T1000 (cell line): ENCODE measurements at places on chromosomes 3 and 15.

GRCh38 chr3:133130168-133130567, 92.0 kb downstream of the TMEM108 start:
- DNase-seq: no peak

GRCh38 chr15:56019060-56019793, 25.8 kb upstream of the NEDD4 start:
- peak; percentile 35 for DNase-seq

GRCh38 chr3:150806185-150806835, 43.3 kb upstream of the SIAH2 start:
- DNase-seq: no peak

- peak; percentile 31 for DNase-seq
Measured at GRCh38 chr3:52005571-52005986, 9.9 kb upstream of the RPL29 start.

DNA sequence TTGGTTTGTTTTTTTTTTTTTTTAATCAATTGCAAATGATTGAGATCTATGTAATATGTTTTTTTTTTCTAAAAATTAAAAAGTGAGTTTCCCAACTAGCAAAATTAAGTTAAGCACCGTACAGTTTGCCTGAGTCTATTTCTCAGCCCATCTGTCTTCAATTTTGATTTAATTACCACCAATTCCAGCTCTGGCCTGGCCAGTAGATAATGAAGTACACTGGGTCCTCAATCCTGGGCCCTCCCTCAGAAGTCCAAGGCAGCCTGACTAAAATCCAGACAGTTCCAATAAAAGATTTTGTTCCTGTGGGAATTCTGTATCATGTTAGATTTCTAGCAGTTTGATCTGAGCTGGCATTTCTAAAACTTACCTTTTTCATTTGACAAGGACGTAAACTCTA, 887.2 kb downstream of the NAALADL2 start:
- no peak for DNase-seq

- DNase-seq: no peak
Measured at GRCh38 chr3:102605153-102605552, 170.3 kb downstream of the ZPLD1 start.

DNA sequence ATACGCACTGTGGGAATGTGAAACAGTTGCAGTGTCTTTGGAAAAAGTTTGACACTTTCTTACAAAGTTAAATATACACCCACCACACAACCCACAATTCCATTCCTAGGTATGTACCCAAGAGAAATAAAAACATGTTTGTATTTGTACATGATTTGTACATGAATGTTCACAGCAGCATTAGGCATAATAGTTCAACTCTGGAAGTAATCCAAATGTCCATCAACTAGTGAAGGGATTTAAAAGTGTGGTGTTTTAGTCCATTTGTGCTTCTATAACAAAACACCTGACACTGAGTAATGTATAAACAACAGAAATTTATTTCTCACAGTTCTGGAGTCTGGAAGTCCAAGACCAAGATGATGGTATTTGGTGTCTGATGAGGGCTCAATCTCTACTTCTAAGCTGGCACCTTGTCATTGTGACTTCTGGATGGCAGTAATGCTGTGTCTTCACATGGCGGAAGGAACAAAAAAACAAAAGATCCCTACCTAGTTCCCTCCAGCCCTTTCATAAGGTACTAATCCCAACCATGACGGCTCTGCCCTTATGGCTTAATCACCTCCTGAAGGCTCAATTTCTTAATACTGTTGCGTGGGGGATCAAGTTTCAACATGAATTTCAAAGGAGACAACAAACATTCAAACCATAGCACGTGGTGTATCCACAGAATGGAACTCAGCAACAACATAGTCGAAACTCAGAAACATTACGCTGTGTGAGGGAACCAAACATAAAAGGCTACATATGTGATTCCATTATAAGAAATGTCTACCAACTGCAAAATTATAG, 120.5 kb downstream of the AQP9 start:
- DNase-seq: no peak

GRCh38 chr3:108086653-108087052, 4.2 kb downstream of the CD47 start:
- no peak for DNase-seq

GRCh38 chr3:23669541-23670255, 136.1 kb upstream of the UBE2E1 start:
- DNase-seq: no peak

DNA sequence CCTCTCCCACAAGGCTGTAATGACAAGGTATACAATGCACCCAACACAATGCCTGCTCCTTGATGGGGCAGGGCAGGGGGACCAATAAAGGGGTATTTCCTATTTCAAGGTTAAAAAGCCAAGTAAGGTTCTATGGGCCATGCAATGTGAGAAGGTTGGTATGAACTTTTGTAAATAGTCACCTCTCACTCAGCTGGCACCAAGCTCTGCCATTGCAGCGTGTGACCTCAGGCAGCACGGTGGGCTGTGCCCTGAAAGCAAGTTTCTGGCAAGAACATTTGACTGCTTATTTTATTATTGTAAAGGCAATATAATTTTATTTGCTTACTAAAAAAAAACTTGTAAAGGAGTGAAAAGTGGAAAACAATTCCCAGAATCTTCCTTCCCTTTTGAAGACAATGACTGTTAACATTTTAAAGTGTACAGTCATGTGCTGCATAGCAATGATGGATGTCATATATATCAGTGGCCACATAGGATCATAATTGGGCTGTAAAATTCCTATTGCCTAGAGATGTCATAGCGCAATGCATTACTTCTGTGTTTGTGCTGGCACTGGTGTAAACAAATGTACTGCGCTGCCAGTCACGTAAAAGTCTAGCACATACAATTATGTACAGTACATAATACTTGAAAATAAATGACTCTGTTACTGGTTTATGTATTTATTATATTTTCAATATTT, 167.3 kb upstream of the RORA start:
- DNase-seq: peak; percentile 2

DNA sequence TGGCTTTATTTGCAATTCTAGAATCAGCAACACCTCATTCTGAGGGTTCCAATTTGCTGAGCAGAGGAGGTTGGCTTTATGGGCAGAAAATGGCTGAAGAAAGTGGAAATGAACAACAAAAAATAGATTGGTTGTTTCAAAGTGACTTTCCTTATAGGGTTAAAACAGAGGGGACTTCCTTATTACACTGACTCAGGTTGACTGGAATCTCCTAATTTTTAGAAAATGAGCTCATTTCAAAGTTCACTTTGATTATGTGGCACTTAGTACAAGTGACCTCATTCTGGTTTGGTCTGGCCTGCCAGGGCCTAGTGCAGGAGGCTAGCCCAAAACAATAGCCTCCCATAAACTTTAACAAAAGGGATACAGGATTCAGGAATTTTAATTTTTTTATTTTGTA, 41.4 kb downstream of the NFKBIZ start:
- no peak for DNase-seq

- DNase-seq: no peak
Measured at GRCh38 chr3:127589600-127590281, 792 bp downstream of the TPRA1 start.

- DNase-seq: no peak
Measured at GRCh38 chr3:169085827-169086226, 577.7 kb downstream of the MECOM start.

DNA sequence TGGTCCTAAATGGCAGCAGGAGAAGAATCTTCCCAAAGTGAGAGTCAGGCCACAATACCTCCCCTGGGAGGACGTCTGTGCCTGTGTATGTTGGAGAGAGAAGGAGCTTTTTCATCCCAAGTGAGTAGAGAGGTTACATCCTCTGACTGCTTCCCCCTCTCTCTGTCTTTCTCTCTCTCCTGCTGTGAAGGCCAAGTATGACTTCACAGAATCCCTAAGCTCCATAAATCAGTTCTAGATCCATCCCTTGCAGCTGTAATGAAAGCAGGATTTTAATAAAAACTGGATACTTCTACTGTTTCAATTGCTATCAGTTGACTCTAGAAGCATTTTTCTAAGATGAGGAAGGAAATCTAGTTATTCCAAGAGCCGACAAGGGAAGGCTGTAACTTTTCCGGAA, 389.1 kb upstream of the PROK2 start:
- no peak for DNase-seq

- no peak for DNase-seq
Measured at GRCh38 chr3:124207077-124207476, 215.2 kb upstream of the ROPN1 start.

DNA sequence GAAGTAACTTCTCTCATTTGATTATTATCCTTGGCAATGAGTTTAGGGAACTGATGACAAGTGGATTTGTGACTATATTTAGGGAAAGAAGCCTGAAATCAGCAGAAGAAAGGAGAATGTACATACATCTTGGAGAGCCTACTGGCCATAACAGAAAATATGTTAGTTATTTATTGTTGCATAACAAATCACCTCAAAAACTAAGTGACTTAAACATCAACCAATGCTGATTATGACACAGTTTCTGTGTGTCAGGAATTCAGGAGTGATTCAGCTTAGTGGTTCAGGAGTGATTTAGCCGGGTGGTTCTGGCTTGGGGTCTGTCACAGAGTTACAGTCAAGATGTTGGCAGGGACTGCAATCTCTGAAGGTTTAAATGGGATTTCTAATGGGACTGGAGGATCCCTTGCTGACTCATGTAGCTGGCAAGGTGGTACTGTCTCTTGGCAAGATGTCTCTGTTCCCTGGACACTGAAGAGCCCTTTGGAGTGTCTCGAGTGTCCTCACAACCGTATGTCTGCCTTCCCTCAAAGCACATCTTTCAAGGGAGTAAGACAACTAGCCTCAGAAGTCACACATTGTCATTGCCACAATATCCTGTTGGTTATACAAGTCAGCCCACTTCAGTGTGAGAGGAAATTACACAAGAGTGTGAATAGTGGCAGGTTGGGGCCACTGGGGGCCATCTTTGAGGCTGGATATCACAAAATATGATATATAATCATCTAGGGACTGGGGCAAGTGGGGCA, 248.9 kb downstream of the SV2B start:
- no peak for DNase-seq

DNA sequence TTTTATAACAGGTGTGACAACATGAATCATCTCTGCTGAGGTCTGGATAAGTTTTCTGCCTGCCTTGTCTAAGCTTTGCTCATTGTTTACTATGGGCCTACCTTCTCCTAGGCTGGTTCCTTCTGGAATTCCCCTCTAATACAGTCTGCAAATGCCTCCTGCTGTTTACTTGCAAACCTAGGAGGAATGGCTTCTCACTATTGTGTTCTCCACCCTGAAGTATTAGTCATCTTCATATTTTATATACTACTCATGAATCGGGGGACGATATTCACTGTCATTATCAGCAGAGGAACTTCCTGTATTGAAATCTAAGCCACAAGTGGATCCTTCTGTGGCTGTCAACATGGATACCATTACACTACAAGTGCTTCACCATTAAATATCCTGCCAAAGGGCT, 154.8 kb downstream of the PLCL2 start:
- peak; percentile 29 for DNase-seq

DNA sequence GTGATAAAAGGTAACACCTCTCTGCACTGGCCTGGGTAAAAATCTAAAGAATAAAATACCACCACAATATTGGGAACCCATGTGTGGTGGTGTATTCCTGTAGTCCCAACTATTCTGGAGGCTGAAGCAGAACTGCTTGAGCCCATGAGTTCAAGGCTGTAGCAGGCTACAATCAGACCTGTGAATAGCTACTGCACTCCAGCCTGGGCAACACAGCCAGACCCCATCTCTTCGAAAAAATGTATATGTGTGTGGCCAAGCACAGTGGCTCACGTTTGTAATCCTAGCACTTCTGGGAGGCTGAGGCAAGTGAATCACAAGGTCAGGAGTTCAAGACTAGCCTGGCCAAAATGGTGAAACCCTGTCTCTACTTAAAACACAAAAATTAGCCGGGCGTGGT, 1.8 kb upstream of the RPL14 start:
- DNase-seq: no peak

GRCh38 chr3:107001635-107002034, 375.6 kb upstream of the CCDC54 start:
- no peak for DNase-seq

DNA sequence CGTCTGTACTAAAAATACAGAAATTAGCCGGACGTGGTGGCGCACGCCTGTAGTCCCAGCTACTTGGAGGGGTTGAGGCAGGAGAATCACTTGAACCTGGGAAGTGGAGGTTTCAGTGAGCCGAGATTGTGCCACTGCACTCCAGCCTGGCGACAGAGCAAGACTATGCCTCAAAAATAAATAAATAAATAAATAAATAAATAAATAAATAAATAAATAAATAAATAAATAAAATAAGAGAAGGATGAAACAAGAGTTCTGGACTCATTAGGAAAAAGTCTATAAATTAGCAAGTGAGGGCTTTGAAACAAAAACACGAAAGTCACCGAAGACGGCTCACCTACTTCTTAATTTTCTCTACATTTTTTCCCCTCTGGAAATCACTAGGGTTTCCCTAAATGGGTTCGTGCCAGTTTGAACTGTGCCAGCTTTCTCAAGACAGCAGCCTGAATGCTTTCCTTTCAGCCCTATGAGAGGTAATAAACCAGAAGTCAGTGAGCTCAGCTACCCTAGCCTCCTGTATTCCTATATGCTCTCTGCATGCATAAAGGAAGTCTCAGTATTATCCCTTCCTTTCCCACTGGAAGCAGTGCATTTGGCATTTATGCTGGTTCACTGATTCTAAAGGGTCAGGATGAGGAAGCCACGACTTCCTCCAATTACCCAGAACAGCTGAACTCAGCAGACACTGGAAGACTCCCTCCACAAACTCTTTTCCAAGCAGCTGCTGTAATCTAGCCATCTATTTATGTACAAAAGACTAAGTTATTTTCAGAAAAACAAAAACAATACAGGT, 266.9 kb downstream of the ZBBX start:
- no peak for DNase-seq

GRCh38 chr3:48587686-48588085, 7.4 kb downstream of the COL7A1 start:
- no peak for DNase-seq

GRCh38 chr15:69921626-69922619, 175.8 kb downstream of the TLE3 start:
- no peak for DNase-seq

DNA sequence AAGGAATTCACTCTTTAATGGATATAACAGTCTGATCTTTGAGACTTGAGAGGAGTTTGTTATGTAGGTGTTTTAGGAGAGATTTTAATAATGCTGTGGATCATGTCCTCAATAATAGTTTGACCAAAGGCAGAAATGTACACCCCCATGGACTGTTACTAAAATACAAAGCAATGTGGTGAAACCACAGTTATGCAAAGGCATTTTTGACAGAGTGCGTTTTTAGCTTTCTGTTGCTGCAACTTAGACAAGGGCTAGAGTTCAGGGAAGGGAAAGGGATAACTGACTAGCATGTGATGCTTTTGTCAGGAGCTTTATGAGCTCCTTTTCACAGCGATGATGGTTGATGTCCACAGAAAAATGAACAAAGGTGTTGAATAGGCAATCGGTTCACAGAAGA, 3.6 kb upstream of the STARD5 start:
- no peak for DNase-seq

DNA sequence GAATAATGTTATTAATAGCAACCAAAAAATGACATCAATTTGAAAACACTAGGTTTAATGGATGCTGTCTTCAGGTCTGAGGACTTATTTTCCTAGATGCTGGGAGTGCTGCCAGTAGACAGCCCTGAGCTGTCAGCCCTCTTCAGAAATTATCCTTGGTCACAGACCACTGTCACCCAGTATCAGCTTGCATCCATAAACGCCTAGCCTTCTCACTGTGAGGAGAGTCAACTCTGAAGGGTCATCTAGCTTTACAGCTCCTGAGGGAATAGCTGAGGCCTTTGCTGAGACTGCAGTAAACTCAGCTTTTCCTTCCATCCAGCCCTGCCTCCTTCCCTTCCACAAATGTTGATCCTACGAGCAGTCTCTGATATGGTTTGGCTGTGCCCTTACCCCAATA, 19.4 kb upstream of the MNS1 start:
- DNase-seq: no peak
